ENCODE measurements at places on chromosomes 6 and 20. TPM values are rescaled to one million over a fixed set of nuclear protein-coding genes. Genes with fewer than 3 reads are reported as not detected.

The PRND gene
- not detected for total RNA-seq

The SLC22A16 gene
- total RNA-seq = not detected

The RGS17 gene
- not detected for total RNA-seq

The TMEM244 gene
- not detected for total RNA-seq

The MOG gene
- not detected for total RNA-seq

All from T-helper 17 cell (primary cell).